Occipital lobe (tissue), 3 donors: ENCODE measurements at places on chromosomes 11 and 22.

DNA sequence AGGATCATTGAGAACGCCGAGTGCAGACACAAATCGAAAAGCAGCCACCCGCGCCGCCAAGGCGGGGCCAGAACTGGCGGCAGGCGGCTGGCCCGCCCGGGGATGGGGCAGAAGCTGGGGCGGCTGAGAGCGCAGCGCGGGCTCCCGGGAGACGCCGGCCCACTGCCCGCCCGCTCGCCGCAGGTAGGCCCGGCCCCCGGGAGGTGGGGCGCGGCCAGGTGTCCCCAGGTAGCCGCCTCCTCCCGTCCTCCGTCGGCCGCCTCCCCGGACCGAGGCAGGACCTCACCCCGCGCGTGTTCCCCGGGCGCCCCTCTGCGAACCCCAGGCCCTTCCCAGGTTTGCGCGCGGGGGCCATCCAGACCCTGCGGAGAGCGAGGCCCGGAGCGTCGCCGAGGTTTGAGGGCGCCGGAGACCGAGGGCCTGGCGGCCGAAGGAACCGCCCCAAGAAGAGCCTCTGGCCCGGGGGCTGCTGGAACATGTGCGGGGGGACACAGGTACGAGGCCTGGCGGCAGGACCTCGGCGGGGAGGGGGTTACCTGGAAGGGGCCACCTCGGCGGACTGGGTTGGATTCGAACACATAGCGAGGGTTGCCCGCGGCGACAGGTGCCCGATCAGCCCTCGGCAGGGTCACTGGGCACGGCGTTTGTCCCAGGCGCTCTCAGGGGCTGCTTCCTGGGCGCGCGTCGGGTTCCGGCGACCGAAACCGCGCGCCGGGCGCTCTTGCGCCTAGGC is at the start of gene PRRG4:
Gene PRRG4 (plus strand): TSS at position 248 of the 733 bp plus-strand sequence. CDS start 603 bp downstream, outside the sequence.
- no peak for DNase-seq

DNA sequence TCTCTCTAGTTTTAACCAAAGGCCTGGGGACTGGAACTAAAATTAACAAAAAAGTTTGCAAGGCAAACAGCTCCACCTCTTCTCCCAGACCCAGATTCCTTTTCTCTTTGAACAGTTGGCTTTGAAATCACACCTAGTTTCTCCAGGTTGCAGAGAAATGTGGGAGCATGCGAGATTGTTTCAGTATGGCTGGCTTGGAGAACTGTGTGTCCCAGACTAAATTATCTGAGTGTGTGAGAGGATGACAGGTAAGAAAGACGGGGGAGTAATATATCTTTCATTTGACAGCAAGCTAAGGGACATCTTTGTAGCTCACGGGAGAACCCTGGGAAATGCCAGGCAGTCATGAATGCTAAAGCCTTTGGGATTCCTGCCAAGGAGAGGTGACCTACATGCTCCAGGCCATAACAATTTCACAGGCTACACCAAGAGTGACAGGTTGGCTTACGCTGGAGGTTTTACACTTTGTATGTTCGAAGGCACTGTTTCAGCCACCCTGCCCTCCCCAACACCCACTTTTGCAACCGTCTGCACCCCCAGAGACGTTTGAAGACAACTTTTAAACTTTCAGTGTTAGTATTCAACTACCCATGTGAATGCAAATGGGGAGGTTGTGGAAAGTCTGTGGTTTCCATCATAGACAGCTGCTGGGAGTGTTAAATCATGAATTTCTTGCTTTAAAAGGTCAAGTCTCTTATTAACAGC is 109.3 kb upstream of the SNX19 start:
- no peak for DNase-seq

- DNase-seq, result no peak
Measured at GRCh38 chr22:23781511-23782183, 5.1 kb upstream of the SMARCB1 start.

DNA sequence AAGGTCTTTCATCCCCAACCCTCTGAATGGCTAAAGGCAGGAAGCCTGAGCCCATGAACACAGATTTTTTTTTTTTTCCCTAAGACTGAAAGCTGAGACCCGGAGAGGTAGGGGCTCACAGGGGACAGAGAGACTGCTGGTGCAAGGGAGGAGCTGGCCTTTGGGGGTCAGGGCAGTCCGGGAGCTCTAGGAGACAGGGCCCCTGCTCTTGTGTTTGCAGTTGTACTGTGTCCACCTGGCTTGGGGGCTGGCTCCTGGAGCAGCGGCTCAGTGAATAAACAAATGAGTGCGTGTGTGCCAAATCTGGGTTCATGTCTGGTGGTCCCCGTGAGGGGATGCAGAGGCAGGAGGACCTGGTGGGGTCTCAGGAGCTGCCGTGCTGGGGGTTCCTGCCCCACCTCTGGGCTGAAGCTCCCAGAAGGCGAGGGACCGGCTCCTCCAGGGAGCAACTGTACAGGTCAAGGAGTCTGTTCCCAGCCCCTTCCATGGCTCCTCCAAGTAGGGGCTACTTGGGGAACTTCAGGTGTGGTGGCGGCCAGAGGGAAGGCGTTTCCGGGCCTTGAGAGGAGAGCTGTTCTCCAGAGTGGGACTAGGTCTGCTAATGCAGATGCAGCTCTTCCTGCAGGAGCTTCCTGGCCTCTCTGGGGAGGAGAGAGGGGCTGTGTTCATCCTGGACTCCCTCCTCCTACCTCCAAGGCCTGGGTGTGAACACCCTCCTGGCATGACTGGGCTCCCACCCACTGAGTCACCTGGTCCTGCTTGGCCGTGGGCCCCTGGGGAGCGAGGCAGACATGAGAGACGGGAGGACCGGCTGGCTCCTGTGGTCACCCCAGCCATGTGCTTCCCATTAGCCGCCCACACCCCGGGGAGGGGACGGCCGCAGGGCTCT is 57.6 kb downstream of the FBXO7 start:
- no peak for DNase-seq

GRCh38 chr11:72598906-72599305 is 75.3 kb downstream of the PDE2A start:
- no peak for DNase-seq

DNA sequence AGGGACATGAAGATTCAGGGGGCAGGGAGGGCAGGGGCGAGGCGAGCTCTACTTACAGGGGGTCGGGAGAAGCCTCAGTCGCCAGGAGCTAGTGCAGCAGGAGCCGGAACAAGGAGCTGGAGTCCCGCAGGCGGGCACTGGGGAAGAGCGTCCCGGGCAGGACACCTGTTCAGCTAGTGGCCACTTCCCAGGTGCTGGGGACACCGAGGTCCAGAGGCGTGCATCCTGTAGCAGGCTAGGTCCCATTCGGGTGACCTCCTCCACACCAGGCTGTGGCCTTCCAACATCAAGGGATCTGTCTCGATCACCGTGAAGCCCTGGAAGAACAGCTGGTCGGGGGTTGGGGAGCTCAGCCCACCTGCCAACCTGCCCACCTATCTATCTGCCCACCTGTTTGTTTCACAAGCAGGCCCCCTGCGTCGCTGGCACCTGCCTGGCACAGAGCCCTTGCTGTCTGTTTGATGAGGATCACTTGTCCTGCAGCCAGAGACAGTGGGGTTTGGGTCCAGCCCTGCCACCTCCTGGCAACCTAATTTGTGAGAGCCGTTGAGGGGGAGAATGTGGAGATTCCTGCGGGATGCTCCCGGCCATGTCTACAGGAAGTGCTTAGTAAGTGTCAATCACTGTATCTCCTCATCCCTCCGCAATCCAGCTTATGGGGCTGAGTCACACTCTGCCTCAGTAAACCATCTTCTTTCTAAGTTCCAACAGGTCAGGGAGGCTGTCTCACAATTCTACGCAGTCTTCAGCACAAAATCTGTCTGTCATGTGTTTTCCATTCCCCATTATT is 940.9 kb downstream of the BRD1 start:
- DNase-seq, result no peak

DNA sequence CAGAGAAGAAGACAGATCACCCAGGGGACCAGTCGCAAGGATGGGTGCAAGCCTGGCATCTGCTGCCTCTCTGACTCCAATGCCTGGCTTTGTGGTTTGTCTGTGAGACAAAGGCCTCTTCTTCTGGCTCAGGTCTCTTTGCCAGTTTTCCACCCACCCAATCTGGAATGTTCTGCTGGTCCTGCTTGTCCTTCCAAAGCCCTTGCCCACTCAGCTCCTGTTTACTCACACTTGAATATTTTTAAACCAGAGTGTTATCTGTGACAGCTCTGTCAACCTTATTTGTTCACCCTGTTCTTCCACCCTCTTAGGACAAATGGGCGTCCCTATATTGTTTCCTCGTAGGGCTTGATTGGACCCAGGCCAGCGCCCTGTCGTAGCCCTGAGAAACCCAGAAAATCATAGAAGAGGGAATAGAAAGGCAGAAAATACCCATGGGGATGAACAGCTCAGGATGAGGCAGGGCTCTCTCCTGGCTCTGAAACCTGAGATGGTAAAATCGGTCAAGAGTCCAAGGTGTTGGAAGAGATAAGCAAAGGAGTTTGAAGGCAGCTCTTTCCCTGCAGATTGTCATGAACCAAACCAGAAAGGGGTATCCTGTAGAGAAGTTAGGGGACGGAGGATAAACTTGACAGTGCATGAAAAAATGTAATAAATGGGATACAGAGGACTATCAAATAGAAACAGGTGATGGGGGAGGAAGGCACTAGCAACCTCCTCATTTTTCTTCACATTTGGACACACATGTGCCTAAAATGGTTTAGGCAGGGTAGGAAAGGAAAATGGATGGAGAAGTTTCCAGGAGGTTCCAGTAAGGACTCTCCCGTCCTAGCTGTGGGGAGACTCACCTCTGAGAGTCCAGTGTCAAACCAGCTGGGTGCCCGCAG is 651 bp downstream of the CRYAB start:
- peak; percentile 81 for DNase-seq
